ENCODE measurements at places on chromosomes 2 and 18.

DNA sequence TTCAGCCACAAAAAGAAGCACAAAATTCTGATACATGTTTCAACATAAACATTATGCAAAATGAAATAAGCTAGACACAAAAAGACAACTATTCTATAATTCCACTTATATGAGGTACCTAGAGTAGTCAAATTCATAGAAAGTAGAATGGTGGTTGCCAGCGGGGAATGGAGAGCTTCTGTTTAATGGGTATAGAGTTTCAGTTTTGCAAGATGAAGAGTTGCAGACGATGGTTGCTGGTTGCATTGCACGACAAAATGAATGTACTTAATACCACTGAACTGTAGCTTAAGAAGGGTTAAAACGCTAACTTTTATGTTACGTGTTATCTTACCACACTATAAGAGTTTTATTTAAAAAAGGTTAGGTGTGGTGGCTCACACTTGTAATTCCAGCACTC lies 13.5 kb downstream of the YWHAQ start:
- DNase-seq = no peak

DNA sequence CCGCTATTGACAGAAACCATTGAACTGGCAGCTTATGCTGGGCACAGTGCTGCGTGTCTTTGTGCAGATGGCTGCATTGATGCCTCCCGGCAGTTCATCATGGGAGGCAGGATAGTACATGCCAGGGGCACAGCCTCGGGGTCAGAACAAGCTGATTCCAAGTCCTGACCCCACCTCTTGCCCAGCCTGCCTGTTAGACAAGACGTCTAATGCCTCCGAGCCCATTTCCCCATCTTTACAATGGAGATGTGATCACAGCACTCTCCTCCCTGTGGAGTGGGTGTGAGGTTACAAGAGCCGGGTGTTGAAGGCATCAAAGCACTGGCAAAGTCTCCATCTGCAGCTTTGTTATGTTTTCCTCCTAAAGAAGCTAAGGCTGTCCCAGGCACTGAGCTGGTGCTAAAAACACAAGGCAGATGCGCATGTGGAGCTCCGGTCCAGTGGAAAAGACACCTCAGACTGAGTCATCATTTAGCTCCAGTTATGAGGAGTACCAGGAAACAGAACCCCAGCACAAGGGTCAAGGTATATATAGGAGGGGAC lies 125.7 kb upstream of the EPAS1 start:
- no peak for DNase-seq

- DNase-seq = no peak
These were observed 662 bp downstream of the ACVR2A start for GRCh38 chr2:147845411-147845971.

- DNase-seq = no peak
These were observed 64.6 kb downstream of the TGIF1 start for GRCh38 chr18:3514312-3515216.

GRCh38 chr2:143688248-143688647 lies 559.0 kb downstream of the ARHGAP15 start:
- no peak for DNase-seq

GRCh38 chr2:127589358-127589757 lies 53.9 kb downstream of the MYO7B start:
- DNase-seq = no peak

All from NCI-H1105 (cell line).